Renal cortical epithelial cell (primary cell): ENCODE measurements at places on chromosomes 2 and 18.

DNA sequence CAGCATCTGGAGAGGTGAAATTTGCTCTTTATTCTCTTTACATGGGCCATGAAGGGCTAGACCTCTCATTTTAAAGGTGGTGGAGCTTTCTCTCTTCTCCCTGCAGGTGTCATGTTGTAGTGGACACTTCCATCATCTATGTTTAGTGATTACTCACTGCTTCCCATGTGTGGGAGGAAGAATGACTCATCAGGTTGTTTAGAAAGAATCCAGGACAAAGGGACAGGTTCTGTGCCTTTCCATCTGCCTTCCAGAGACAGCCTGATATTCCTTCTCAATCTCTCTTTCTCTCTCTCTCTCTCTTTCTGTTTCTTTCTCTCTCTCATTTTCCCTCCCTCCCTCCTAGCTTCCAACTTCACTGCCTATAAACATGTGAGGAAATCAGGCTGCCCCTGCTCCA is 38.7 kb downstream of the SCG2 start:
- DNase-seq: peak; percentile 95

- DNase-seq: peak; percentile 91
Measured at GRCh38 chr2:150971910-150972309, 289.8 kb downstream of the RBM43 start.

DNA sequence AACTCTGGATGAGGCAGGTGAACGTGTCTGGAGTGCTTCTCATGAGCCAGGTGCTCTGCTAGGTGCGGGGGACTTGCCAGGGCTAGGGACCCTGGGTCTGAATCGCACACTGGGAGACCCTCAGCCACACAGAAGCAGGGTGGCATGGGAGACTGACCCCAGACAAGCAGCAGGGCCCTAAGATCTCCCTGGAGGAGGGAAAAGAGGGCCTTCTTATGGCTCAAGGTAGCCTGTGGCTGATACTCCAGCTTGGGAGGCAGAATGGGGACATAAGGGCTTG is 12.8 kb upstream of the CIB4 start:
- DNase-seq: no peak

GRCh38 chr2:149536649-149537048 is 50.9 kb downstream of the MMADHC start:
- DNase-seq: no peak

- no peak for DNase-seq
Measured at GRCh38 chr2:172408143-172408766, 19.1 kb upstream of the ITGA6 start.

DNA sequence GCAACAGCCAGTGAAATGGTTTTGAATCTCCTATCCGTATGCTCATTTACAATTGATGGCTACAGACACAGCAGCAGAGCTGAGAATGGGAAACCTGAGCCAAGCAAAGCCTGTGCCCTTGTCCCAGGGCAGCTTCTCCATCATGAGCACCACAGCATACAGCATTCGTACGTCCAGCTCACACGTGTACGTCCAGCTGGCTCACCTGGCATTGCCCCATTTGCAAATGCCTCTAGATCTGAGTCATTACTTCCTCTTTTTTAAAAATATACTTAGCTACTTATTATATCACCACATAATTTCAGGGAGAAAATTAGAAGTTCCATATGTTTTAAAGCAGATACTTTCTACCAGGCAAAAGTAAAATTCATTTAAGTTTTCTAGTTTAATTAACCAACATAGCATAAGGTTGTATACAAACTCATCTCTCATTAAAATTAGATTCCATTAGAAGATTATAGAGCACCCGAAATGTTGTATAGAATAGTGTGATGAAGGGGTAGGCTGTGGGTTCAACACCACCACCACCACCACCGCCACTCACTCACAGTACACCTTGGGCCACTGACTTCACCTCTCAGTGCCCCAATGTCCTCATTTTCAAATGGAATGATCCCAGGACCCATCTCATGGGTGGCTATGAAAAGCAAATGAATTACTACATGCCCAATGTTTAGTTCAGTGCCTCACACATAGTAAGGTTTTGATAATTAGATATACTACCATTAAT is 31.4 kb upstream of the TMEM177 start:
- DNase-seq: no peak

- DNase-seq: peak; percentile 55
Measured at GRCh38 chr2:75416420-75417342, 144.1 kb downstream of the EVA1A start.

- DNase-seq: no peak
Measured at GRCh38 chr2:69494126-69494525, 56.9 kb upstream of the NFU1 start.

GRCh38 chr2:168731002-168731401 is 71.4 kb upstream of the NOSTRIN start:
- DNase-seq: no peak

DNA sequence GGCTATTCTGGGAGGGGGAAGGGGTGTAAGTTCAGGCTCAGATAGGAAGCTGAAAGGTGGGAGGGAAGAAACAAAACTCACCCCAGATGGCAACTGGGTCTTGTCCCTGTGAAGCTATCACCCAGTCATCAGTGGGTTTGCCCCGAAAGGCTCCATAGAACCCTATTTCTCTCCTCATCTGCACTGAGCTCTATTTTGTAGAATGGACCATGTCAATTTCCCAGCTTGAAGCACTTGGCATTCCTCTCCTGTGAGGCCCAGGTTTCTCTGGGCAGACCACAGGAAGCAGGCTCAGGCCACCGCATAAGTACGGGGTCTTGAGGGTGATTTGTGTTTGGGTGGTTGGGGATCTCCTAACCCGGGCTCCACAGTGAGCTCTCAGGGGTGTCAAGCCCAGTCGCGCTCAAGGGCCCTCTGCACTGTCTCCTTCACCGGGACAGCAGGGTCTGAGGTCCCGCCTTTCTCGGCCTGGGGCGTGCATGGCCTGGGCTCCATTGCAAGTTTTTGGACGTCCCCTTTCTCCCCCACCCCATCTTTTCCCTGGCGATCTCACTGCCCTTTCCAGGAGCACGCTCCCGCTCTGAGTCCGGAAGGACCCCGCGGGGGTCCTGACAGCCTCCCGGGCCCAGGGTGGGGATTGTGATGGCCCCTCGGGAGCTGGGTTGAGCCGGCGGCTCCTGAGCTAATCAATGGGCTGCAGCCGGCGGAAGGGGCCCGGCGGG is 27.3 kb upstream of the NOTO start:
- DNase-seq: no peak

- DNase-seq: peak; percentile 27
Measured at GRCh38 chr2:15369129-15369528, 192.0 kb downstream of the NBAS start.

DNA sequence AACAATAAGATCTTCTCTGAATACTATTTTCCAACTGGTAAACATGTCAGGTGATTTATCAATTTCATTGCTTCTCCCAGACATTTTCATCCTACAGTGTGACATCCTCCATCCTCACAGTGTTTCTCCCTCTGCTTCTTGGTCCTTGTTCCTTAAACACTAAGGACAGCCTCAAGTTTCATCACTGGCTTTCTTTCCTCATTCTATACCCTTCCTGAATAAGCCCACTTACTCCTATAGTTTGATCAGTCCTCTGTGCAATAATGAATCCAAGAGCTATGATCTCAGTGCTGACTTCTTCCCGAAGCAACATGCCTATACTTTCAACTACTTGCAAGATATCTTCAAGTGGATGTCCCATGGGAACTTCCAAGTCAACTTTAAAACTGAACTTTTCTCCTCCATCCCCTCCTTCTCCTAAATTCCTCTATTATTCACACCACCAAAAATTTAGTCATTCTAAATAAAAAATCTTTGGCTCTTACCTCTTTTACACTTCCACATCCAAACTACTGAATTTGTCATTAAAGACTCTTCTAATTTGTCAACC is 87.6 kb downstream of the FAM228A start:
- DNase-seq: no peak

DNA sequence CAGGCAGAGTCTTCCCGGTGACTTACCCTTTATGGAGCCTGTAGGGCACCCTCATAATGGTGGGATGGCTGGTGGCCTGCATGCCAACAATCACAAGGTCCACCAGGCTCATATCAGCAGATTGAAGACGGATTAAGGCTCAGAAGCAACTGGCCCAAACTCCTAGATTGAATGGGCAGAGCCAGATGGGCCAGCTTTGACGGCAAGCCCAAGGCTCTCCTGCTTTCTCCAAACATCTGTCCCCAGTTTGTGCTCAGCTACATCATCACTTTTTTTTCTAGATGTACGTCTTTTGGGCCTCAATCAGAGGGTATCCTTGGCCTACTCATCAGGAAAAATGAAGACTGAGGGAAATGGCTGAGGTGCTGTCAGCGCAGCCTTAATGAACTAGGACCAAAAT is 114.6 kb downstream of the VIT start:
- DNase-seq: no peak

GRCh38 chr2:39091543-39091942 is 29.3 kb downstream of the SOS1 start:
- no peak for DNase-seq

GRCh38 chr2:187989925-187990623 is 301.6 kb upstream of the GULP1 start:
- DNase-seq: no peak

GRCh38 chr2:16713011-16713423 is 47.4 kb upstream of the CYRIA start:
- DNase-seq: no peak

DNA sequence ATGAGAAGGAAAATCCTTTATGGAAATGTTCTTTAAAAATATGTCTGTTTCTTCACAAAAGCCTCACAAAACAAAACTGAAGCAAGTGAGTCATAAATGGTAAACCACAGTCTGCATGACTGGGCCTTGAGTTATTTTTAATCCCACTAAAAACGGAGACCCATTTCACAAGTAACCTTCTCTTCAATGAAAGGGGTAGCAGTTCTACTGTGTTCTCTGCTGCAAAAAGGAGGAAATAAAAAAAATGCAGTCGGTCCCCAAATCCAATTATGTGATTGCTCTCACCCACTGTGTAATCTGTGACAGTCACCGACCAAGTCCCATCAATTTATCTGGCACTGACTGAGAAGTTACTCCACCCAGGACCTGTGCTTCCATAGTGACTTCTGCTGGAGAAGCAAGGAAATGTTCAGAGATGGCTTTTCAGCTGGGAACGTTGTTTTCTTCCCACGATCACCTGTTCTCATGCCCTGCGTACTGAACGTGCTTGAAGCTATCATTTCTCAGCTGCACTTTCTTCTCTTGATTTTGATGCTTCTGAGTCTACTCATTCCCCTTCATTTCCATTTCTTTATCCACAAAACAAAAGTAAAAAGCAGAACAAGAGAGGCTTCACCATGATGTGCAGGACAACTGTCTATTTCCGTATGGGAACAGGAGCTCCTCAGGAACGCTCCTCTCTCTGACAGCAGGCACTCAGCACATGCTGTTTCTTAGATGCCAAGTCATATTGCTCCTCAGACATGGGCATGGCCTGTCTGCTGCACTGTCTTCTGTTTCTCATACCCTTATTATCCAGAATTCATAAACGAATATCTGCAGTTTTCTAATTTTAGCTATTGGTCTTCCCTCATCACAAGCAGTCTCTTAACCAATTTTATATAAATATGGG is 80.0 kb upstream of the TMEM200C start:
- peak; percentile 88 for DNase-seq

GRCh38 chr2:162908567-162908966 is 70.0 kb upstream of the KCNH7 start:
- no peak for DNase-seq

DNA sequence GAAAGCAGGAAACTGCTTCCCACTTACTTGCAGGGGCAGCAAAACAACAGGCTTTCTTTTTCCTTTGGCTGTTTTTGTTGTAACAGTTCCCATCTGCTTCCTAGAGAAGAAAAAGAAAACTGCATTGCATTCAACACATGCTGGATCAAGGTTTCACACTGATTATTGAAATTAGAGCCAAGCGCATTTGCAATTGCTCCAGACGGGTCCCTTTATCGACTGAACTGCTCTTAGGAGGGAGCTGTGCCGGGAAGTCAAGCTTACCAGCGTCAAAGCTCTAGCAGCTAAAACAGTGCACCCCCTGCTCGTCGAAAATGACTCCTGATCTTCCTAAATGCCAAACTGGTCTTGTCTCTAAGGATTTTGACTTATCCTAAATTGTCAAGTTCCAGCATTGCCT is 164.0 kb upstream of the SESTD1 start:
- no peak for DNase-seq

DNA sequence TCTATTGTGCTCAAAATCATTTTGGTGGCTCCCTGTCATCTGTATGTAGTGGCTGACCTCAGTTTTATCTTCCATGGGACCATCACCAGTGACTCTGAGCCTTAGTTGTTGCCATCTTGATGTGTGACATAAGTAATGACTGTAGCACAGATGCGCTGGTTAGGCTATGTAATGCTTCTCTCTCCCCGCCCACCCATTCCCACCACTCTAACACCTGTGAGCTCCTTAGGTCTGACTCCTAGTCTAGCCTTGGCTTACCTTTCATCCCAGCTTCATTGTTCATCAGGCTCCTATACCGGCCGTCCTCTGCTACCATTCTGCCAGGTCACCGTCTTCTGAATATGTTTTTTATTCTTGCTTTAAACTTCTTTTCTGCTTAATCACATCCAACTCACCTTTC is 17.2 kb downstream of the MYO1B start:
- DNase-seq: peak; percentile 15

DNA sequence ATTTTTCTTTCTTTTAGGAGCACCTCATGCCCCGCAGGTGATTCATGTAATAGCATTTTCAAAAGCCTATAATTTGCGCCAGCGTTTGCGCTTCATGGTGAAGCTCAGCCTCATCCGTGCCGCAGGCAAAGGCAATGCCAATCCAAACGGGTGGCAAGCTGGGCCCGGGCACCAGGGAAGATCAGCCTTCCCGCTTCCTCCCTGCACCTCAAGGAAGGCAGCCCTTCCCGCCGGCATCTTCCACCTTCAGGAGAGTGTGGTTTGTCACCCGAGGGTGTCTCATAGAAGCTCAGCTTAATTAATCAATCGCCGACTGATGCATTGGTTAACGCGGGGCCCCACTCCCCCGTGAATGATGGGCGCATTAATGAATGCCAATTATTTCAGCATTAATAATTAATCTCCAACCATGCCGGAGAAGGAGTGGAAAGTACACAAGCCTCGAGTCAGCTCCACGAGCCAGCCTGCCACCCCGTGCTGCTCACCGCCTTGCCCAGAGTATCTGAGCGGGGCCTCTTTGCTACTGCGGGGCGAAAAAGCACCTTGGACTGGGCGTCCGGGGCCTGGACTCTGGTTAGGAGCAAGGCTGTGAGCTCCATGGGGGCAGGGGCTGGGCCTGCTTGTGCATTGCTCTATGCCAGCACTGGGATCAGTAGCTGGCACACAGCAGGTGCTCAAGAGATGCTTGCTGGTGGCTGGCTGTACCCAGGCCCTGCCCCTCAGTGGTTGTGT is 13.0 kb downstream of the INHBB start:
- no peak for DNase-seq

GRCh38 chr2:40516604-40517003 is 64.7 kb upstream of the SLC8A1 start:
- peak; percentile 29 for DNase-seq

DNA sequence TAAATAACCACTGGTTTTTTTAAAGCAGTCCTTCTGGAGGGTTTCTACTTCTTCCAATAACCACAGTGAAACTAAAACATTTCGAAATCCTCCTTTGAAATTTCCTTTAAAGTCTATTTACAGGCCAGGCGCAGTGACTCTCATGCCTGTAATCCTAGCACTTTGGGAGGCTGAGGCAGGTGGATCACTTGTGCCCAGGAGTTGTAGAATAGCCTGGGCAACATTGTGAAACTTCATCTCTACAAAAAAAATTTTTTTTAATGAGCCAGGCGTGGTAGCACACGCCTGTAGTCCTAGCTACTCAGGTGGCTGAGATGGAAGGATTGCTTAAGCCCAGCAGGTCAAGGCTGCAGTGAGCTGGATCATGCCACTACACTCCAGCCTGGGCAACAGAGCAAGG is 15.2 kb downstream of the KIDINS220 start:
- DNase-seq: peak; percentile 43
